ENCODE measurements at places on chromosomes 5 and 9. TPM values are rescaled to one million over a fixed set of nuclear protein-coding genes. Genes with fewer than 3 reads are reported as not detected.

Gene PHF24
- 0.06 TPM for total RNA-seq

Gene ELAVL2
- total RNA-seq: 0.12 TPM

Gene CATSPER3
- not detected for total RNA-seq

Gene BARHL1
- not detected for total RNA-seq

Gene S100Z
- total RNA-seq: not detected

Gene THBS4
- 0.87 TPM for total RNA-seq

Gene ANKRD18B
- not detected for total RNA-seq

Gene AGPAT2
- 42.3 TPM for total RNA-seq

Gene FGF18
- total RNA-seq: not detected

Gene PTGS1
- 135 TPM for total RNA-seq

Gene SMIM33
- total RNA-seq: not detected

Gene FEM1C
- 19.4 TPM for total RNA-seq

Gene CDKN2AIPNL
- total RNA-seq: 15.4 TPM

Gene ORM2
- not detected for total RNA-seq

Gene SLC6A7
- total RNA-seq: not detected

Gene HAUS6
- total RNA-seq: 6.1 TPM

Gene HRH2
- not detected for total RNA-seq

Gene LHX3
- not detected for total RNA-seq

Gene NPDC1
- total RNA-seq: 58.8 TPM

Gene PCDHB4
- total RNA-seq: 0.75 TPM

Gene STK32A
- total RNA-seq: 5.0 TPM

Gene BAAT
- 0.06 TPM for total RNA-seq

Gene CER1
- total RNA-seq: not detected

Gene SLC28A3
- total RNA-seq: not detected

Gene HSD17B3
- not detected for total RNA-seq

Gene TXNDC8
- not detected for total RNA-seq

Gene SH2D3C
- 2.5 TPM for total RNA-seq

Gene NMRK1
- 23.2 TPM for total RNA-seq

Gene ADAMTS16
- total RNA-seq: not detected

Gene ANGPTL2
- total RNA-seq: 157 TPM

Gene PCDHAC1
- not detected for total RNA-seq

Gene ZNF883
- 1.8 TPM for total RNA-seq

Gene COL23A1
- 0.75 TPM for total RNA-seq

Gene ZFYVE16
- 14.9 TPM for total RNA-seq

Gene BSPRY
- total RNA-seq: not detected

Gene RASEF
- not detected for total RNA-seq

Gene PCDHGB7
- total RNA-seq: 19.9 TPM

Gene OR13D1
- total RNA-seq: not detected

Gene ENG
- total RNA-seq: 213 TPM

Gene DOK3
- 2.1 TPM for total RNA-seq

Gene PCDHGA6
- 10.2 TPM for total RNA-seq

Gene GADD45G
- total RNA-seq: 1.6 TPM

Gene TAF9
- total RNA-seq: 37.3 TPM

Gene DENND1A
- total RNA-seq: 9.9 TPM

Gene UHRF2
- total RNA-seq: 29.3 TPM

Gene MARCHF6
- 57.1 TPM for total RNA-seq

Gene SKIC3
- 49.3 TPM for total RNA-seq

Gene C1QTNF3
- 0.31 TPM for total RNA-seq

Gene PRRX2
- total RNA-seq: 11.9 TPM
